Fibroblast of lung (primary cell): ENCODE measurements at places on chromosomes 2 and 18.

- no peak for DNase-seq
These were observed 142.7 kb downstream of the NCKAP5 start for GRCh38 chr2:133425612-133426011.

- DNase-seq: peak; percentile 63
These were observed 18.0 kb downstream of the ZC3H15 start for GRCh38 chr2:186503827-186504606.

- peak; percentile 84 for DNase-seq
These were observed 14.7 kb downstream of the MAP3K20 start for GRCh38 chr2:173090276-173090877.

DNA sequence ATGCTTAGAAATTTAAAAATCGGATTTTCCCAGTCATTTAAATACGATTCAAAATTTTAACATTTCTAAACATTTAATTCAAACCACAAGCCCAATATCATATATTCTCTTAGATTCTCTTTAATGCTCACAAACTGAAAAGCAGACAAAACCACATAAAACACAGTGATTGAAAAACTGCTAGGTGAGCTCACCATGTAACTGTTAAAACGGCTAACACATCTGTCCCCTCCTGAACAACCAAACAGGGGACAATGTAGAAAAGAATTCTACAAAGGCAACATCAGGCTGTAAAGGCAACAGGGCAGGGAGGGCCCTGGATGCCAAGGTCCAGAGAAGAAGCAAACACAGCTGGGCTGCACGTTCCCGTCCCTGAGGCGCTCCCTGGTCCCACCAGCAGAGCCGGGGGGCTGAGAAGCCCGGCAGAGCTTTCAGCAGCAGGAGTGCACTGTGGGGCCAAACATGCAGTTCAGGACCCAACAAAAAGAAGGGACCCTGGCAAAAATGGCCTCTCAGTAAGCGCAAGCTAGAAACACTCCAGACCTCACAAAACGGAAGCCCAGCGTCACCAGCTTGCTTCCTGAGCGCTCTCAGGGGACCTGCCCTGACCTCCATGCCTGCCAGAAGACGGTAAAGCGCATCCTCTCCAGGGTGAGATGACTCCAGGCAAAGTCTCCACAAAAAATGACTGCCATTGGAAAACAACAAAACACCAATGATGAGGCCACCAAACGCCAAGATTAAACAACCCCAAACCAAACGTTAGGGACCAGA, 40.5 kb downstream of the NDUFA10 start:
- DNase-seq: no peak

DNA sequence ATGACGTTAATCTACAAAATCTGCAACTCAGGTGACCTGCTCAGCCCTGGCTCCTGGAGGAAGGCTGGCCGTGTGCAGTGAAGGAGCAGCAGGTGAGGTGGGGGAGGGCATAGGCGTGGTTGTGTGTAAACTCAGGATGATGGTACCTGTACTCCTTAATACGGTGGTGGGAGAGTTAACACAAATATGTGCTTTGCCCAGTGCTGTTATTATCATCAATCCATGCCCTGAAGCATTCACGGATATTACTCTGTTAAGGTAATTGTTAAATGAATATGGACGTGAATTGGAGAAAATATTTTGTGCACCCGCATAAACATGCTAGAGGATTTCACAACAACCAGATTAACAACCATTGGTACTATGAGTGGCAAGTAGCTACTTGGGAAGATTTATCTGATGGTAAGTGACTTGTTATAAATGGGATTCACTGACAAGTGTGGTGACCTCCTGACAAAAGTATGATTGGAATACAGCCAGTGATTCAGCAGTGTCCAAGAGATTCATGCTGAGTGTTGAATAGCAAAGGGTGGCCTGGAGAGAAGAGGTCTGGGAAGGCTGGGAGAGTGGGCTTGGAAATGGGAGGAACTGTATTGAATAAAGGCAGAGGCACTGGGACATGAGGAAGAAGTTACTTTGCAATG, 194.1 kb downstream of the TPGS2 start:
- DNase-seq: peak; percentile 52

- DNase-seq: peak; percentile 16
These were observed 251.3 kb upstream of the ETAA1 start for GRCh38 chr2:67145851-67146250.

- no peak for DNase-seq
These were observed 365.0 kb upstream of the TFPI start for GRCh38 chr2:187918996-187919821.

DNA sequence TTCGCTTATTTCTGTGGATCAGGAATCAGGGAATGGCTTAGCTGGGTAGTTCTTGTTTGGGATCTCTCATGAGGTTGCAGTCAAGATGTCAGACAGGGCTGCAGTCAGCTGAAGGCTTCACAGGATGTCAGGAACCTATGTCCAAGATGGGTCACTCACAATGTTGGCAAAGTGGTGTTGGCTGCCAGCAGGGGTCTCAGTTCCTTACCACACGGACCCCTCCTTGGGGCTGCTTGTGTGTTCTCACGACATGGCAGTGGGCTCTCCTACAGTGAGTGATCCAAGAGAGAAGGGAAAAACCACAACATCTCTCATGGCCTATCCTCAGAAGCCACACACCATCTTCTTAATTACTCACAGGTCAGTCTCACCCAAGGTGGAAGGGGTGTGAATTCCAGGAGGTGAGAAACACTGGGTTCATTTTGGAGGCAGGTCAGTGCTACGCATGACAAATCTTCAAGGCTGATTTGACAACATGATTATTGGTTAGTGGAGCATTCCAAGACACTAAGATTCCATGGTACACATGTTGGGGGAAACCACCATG, 1.3 kb upstream of the ANTXR1 start:
- DNase-seq: no peak

DNA sequence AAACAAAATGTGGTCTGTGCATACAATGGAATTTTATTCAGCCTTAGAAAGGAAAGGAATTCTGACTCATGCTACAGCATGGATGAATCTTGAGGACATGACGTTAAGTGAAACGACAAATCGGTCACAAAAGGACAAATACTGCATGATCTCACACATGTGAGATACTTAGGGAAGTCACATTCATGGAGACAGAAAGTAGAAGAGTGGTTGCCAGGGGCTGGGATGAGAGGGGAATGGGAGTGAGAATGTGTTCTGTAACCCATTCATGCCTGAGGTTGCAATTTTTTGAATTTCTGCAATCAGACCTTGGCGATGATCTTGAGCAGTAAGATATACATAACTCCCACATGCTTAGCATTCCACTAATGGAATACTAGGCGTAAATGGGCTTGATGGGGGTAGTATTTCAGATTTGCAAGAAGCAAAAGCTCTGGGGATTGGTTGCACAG, 22.0 kb downstream of the FHL2 start:
- DNase-seq: peak; percentile 92

DNA sequence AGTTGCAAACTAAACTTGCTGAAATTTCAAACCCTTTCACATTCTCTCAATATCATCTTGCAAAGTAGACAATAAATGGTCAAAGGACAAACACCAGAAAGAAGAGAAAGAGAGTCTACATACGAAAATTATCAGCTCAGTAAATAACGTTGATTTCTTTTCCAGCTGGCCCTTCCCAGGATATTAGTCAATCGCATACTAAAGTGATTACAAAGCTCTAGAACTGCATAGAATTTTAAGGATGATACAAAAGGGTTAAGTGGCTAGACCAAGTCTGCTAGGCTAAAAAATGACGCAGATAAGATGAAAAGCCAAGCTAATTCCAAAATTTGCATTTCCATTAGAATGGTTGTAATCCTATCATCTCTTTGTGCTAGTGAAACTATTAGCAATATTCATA, 405.7 kb downstream of the FBXO15 start:
- peak; percentile 64 for DNase-seq

DNA sequence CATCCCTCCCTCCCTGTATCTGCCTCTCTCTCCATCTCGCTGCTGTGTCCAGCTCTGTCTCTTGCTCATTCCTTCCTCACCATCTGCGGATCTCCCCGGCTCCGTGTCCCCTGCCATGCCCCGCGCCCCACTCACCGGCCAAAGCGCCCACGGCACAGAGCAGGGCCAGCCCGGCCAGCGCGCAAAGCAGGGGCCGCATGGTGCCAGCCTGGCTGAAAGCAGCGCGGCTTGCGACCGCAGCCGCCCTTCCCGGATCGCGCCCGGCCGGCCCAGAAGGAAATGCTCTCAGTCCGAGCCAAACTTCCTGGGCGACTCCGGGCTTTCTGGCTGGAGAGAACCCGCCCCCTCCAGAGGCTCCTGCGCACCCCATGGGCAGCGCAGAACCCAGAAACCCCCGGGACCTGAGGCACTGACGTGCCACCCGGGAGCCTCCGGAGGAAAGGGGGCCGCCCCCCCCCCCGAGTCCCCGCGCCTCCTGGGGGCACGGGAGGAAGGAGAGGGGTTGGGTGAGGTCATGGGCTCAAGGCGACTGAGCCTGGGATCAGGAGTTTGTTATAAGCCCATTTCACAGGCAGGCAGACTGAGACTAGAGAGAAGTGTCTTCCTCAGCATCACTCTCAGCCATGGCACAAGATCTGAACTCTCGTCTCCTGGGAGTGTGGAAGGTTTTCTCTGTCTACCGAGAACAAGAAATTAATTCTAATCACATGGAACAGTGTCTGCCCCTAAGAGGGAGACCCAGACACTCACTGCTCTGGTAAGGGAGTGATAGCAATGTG, 45.2 kb upstream of the RAB6C start:
- DNase-seq: no peak

DNA sequence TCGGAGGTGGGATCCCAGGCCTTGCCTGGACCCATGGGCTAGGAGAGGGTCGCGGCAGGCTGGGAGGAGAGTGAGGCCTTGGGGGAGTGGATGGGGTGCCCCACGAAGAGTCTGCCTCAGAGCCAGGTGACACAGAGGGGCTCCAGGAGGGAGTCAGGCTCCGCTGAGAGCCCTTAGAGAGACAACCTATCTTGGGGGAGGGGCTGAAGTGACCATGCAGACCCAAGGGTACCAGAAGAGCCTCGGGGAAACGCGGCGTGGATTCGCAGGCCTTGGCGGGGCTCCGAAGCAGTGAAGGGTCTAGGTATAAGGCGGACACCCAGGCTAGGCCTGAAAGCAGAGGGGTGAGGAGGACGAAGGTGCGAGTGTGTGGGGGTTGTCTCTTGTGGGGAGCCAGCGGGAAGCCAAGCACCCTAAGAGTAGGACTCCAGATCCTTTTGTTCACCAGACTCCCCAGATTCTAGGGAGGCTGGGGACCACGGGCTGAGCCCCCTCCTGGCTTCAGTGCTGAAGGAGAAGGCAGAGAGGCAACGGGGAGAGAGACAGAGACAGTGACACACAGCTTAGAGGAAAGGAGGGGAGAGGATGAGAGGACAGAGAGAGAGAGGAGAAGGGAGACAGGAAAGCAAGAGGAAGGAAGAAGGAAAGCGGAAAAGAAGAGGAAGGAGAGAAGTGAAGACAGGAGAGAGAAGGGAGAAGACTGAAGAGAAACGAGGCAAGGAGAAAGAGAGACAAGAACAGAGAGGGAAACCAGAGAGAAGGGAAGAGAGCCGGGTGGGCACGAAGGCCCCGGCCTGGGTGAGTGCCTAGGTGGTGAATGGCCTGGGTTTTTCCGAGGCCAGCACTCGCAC, 1.1 kb upstream of the HOXD11 start:
- no peak for DNase-seq

GRCh38 chr18:8732442-8733360, 27.3 kb downstream of the MTCL1 start:
- no peak for DNase-seq

- DNase-seq: no peak
These were observed 332.8 kb upstream of the RAB12 start for GRCh38 chr18:8276406-8276805.

DNA sequence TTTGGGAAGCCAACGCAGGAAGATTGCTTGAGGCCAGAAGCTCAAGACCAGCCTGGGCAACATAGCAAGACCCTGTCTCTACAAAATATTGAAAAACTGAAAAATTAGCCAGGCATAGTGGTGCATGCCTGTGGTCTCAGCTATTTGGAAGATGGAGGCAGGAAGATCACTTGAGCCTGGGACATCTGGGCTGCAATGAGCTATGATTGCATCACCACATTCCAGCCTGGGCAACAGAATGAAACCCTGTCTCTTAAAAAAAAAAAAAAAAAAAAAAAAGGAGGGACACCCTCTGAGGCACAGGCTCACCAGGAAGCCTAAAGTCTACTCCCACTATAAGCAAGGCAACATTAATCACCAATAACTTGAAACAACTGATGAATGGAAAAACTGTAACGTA, 151.1 kb downstream of the CCDC148 start:
- DNase-seq: peak; percentile 25

DNA sequence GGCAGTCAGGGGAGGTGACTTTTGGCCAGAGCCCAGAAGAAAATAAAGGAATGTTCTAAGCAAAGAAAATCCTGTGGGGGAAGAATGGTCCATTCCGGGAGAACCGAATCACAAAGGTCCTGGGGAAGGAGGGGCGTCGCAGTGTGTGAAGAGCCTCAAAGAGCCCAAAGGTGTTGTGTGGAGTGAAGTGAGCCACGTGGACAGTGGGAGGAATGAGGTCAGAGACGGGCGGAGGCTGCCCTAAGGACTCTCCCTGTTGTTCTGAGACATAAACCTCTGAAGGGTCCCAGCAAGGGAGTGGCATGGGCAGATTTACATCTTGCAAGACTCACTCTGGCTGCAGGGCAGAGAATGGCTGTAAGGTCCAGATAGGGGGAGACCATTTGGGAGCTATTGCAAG, 91.3 kb upstream of the SEC11C start:
- DNase-seq: no peak

GRCh38 chr2:67283641-67284040, 113.5 kb upstream of the ETAA1 start:
- DNase-seq: no peak

DNA sequence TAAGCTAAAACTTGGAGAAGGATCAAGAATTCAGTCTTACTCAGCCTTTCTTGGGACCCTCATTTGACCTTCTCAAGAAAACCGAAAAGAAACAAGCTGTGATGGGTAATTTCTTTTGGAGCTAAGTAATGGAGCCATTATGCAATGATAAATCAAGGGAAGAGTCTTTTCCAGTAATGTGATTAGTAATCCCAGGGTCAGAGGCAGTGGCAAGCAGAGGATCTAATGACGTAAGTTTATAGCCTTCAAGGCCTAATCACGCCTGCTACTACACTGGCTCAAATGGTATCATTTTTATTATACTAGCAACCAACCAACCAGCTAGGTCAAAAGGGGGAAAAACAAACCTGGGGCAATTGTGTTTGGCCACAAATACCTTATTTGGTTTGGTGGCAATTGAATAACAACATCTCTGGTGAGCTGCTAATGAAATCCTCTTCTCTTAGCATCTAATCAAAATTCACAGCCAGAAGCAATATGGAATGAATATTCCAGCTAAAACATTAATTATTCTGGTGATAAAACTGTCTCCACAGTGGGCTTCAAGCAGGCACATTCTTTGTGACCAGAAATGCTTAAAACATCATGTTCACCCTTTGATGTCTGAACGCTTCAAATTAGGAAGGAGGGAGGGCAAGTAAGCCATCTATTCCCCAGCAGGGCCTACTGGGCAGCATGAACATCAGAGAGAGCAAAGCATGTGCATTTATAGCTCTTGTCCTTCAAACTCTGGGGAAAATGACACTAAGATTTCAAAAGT, 114.9 kb upstream of the SULT1C3 start:
- DNase-seq: no peak
